Fibroblast of the conjunctiva (primary cell): ENCODE measurements at places on chromosomes 4 and X.

- DNase-seq = no peak
Measured at GRCh38 chr4:105496899-105497298, 23.0 kb upstream of the PPA2 start.

GRCh38 chr4:587671-588350, 11.7 kb upstream of the TMEM271 start:
- no peak for DNase-seq

GRCh38 chr4:106530821-106531220, 162.2 kb upstream of the GIMD1 start:
- no peak for DNase-seq

GRCh38 chr4:19693936-19694570, 557.7 kb upstream of the SLIT2 start:
- DNase-seq = no peak

DNA sequence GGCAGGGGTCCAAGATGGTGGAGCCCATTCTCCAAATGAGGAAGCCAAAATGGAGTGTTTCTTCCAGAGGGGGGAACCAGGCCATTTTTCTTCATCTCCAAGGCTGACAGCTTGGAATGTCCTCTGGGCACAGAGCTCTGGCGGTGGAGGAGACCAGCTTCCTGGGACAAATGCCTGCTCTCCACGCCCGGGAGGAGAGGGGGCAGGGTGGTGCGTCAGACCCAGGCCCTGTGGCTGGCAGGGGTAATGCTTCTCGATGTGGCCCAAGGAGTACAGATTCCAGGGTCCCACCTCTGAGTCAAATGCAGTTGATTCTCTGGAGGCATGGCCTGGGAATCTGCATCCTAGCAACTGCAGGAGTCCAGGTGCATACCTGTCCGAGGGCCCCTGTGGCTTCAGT, 44.6 kb upstream of the ADRA2C start:
- DNase-seq = no peak

GRCh38 chr4:40355131-40355530, 20.0 kb downstream of the CHRNA9 start:
- no peak for DNase-seq

DNA sequence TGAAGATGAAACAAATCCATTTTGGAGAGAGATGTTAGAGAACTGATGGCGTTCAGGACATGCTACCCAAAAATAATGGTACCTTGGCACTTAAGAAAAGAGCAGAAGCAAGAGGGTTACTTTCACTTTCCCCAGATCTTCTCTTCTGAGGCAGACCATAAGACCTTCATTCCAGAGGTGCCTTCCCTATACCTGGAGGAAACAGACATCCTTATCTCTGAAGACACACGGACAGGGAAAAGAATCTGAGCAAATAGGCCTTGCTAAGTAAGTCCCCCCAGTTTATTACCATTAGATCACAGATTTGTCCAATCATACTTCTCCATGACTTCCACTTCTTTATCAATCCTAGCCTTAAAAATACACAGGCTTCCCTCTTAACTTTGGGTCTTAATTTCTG, 2.0 kb upstream of the FGF2 start:
- DNase-seq = no peak

- no peak for DNase-seq
Measured at GRCh38 chrX:72054779-72055489, 76.8 kb downstream of the RTL5 start.

DNA sequence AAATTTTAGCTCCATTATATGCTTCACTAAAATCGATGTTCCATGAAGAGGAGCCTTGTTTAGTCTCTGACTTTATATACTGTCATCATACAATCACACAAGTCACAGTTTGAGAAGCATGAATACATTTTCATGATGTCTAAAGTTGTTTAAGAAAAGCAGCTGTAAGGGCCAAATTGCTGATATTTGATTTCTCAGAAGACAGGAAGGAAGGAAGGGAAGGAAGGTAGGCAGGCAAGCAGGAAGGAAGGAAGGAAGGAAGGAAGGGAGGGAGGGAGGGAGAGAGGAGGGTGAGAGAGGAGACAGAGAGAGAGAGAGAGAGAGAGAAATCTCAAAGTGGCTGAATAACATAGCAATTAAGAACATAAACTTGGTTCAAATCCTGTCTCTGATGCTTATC, 153.7 kb downstream of the RTL9 start:
- no peak for DNase-seq

DNA sequence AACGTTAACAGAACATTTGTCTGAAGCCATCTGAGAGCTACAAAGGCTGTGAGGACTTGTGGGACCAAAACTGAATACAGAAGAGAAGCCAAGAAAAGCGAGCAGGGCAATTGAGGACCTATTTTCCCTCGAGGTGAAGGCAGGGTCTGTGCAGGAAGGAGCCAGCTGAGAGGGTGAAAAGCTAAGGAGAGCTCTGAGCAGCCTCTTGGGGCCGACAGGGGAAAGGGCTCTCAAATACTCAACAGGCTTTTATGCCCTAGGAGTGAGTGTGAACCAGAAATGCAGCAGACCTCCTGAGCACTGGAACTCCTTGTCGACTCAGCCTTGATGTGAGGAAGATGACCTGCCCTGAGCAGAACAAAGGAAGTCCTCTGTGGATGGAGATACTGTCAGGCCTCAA, 54.2 kb downstream of the C4orf50 start:
- DNase-seq = no peak

GRCh38 chr4:25531272-25531671, 124.4 kb upstream of the SLC34A2 start:
- no peak for DNase-seq

DNA sequence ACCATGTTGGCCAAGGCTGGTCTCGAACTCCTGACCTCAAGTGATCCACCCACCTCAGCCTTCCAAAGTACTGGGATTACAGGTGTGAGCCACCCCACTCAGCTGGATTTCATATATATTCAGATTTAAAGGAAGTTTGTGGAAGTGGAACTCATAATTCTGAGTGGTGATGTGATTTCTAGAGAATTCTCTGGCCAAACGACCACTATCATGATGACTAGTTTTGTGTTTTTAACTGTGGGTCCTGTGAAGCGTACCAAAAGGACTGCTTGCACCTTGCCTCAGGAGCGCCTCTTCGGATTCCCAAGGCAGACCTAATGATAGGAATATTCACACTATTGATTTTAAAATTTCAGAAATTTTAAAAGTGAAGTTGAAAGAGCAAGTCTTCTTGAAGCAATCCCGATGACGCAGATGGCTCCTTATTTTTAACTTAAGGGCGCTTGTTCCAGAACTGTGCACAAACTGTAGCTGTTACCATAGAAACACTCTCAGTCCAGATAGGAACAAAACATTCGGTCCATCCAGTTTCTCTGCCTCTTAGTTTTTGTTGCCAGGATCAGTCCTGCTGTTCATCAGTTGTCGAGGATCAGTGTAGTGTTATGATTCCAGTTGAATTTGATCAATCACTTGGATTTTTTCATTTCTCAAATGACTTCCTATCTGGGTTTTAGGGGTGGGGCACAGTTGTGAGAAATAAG, 51.7 kb upstream of the CLCN4 start:
- no peak for DNase-seq

- DNase-seq = no peak
Measured at GRCh38 chr4:79232540-79232939, 93.3 kb downstream of the NAA11 start.

GRCh38 chr4:148923881-148924280, 481.7 kb upstream of the NR3C2 start:
- no peak for DNase-seq

- DNase-seq = peak; percentile 42
Measured at GRCh38 chr4:184417802-184418511, 56.4 kb downstream of the IRF2 start.

GRCh38 chrX:45164995-45165394, 35.7 kb downstream of the DIPK2B start:
- DNase-seq = no peak

DNA sequence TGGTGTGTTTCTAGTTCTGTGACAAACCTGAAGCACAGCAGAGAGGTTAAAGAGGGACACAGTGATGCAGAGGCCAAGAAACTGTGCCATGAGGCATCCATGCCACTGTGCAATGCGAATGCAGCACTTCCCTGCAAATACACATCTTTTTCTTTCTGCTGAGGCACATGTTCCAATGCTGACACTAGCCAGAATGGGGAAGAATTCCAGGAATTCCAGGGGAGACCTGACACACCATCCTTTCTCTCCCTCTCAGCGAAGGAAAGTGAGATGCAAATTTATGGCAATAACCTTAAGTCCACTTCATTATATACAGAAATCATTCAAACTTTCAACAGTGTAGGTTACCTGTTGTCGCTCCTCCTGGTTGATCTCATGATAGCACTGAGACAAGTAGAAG, 204.8 kb downstream of the LDB2 start:
- DNase-seq = no peak
